ENCODE measurements at places on chromosomes 2 and 18. TPM values are rescaled to one million over a fixed set of nuclear protein-coding genes. Genes with fewer than 3 reads are reported as not detected.

CCL20 gene
- total RNA-seq = 0.43 TPM

RBBP8 gene
- 39.3 TPM for total RNA-seq

NEU2 gene
- not detected for total RNA-seq

DNA sequence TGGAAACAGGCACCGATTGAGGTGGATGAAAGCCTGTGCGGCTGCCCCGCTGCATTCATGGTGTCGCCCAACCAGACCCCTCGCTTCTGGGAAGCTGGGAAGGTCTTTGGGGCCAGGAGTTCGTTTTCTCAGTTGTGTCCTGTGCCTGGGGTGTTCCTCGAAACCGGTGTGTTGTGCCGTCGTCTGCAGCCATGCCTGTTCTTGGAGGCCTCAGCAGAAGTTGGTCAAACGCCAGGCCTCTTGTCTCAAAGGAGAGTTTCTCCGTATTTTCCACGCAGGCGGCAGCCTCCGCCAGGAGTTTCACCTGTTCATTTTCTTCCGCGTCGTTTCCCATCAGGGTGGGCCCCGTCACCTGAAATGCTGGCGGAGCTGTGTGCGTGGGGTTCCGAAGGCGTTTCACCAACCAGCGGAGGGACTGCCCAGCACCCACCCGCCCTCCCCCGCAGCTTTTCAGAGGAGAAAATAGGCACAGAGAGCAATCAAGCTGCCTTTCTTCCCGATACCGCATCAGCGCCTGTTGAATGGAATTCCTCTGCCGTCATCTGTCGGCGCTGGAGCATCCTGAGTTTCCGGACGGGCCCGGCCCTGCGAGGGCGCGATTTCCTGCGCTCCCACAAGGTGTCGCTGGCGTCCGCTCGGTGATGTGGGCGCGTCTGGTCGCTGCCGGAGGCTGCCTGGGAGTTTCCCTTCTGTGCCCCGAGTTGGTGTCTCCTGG lies 17.0 kb upstream of the NFATC1 start:
- DNase-seq = peak; percentile 70

GRCh38 chr2:129957891-129958290 lies 21.6 kb upstream of the RAB6C start:
- DNase-seq = no peak

- DNase-seq = no peak
These were observed 95.6 kb upstream of the PDE1A start for GRCh38 chr2:182522405-182522896.

Data from fibroblast of villous mesenchyme (primary cell).